ENCODE measurements at places on chromosomes 2 and 18.

DNA sequence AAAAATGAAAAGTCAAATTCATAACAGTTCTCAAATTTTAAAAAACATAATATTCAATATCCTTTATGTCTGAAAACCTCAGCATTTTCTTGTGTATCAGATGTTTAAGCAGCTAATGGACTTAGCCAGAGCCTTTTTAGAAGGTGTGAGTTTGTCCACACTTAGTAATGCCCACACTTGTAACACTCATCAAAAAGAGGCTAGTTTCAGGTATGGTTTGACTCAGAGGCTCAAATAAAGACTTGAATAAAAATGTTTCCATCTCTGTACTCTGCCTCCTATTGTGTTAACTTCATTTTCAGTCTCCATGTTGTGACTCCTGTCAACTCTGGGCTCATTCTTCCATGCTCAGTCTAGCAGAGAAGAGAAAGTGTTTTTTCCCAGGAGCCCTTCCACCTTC lies 311.6 kb downstream of the IRS1 start:
- peaks cover 19% of the 10 kb centered on the region for H3K4me1 ChIP-seq
- no peak overlapping the region for H3K27ac ChIP-seq
- DNase-seq = no peak
- no peaks in the 10 kb centered on the region for H3K27me3 ChIP-seq
- H3K36me3 ChIP-seq = no peaks in the 10 kb centered on the region

GRCh38 chr2:68135448-68136320 lies 22.0 kb upstream of the PNO1 start:
- H3K36me3 ChIP-seq = no peaks in the 10 kb centered on the region
- no peak overlapping the region for H3K4me3 ChIP-seq
- DNase-seq = no peak
- no peaks in the 10 kb centered on the region for H3K27me3 ChIP-seq

GRCh38 chr2:88764850-88765153 lies 73.3 kb downstream of the RPIA start:
- H3K27ac ChIP-seq = no peak overlapping the region
- no peak overlapping the region for H3K4me3 ChIP-seq
- H3K4me1 ChIP-seq = no peaks in the 10 kb centered on the region

DNA sequence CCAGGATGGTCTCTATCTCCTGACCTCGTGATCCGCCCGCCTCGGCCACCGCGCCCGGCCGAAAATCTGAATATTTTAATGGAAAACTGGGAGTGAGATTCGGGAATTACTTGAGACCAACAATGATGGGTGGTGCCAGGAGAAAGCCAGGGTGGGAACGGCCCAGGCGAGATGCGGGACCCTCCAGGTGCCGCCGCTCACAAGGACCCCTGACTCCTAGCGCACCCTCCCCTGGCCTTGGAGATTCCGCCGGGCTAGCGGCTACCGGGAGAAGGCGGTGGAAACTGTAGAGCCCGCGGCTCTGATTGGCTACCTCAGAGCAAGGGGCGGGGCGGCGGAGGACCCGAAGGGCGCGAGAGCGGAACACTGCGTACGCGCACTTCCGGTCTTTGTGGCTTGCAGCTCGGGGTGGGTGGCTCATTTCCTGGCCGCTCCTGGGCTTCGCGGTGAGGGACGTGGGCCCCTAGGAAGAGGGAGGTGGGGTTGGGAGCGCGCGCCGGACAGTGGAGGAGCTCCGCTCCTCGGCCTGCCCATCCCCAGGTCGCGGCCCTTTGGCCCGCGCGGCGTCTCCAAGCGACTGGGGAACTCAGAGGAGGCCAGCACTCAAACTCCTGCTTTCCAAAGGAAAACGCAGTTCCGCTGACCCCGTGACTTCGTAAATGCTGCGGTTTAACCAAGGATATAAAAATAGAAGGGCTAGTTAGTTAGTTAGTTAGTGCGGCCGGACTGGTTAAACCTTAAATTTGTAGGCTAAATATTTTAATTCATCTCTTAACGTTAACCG lies at the start of gene ZNF397:
ZNF397 (plus strand) TSS at position 371 of the 784 bp plus-strand sequence. CDS start 1,437 bp downstream, outside the sequence.
- H3K4me1 ChIP-seq = no peaks in the 10 kb centered on the region
- peaks cover 29% of the 10 kb centered on the region for H3K36me3 ChIP-seq
- DNase-seq = peak; percentile 87
- H3K27ac ChIP-seq = peak within 1 kb of the TSS; percentile 67

DNA sequence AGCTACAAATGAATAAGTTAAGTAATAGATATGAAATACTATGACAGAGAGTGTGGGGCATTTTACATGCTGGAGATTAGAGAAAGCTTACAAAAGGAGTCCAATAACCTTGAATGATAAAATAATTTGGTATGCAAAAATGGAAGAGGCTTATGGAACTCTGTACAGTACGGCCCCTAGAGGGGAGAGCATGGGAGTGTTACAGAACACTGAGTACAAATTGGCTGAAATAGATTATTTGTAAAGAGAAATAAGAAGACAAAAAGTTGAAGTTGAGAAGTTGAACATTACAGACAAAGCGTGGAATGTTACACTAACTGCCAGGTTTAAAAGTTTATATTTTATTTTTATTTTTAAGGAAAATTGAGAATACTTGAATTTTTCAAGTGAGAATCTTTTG lies 192.1 kb upstream of the DOK6 start:
- no peak for DNase-seq
- H3K36me3 ChIP-seq = no peaks in the 10 kb centered on the region
- H3K4me1 ChIP-seq = no peaks in the 10 kb centered on the region
- no peaks in the 10 kb centered on the region for H3K27me3 ChIP-seq
- H3K4me3 ChIP-seq = no peak overlapping the region

DNA sequence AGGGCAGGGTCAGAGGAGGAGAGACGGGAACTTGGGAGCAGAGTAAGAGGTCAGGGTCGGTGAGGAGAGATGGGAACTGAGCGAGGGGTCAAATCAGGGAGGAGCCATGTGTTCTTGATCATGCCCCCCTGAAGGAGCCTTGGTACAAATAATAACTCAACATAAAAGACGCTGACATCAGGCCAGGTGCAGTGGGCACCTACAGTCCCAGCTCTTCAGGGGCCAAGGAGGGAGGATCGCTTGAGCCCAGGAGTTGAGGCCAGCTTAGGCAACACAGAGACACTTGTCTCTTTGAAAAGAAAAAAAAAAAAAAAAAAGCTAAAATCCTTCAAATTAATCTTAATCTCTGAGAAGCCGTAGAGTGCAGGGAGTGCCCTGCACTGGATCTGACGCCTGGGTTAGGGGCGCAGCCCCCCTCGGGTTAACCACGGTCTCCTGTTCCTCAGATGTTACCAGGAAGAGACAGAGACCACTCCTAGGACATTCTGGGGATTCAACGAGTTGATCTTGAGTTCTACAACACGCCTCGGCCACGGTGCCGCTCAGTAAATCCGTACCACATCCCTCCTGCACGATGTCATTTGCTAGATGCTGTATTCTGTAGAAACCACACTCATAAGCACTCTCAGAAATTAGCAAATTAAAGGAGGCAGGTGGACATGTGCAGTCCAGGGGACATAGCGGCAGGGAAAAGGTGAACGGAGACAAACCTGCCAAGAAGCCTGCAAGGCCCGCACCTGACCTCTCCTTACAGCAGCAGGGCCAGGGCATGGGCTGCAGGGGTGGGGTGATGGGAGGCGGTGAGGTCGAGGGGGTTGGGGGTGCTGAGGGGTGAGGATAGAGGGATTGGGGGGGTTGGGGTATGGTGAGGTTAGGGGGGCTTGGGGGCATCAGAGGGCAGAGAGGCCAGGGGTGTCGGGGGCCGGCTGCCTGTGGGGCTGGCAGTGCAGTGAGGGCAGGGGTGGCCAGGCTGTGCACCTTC lies 29.2 kb downstream of the SLC66A2 start:
- no peaks in the 10 kb centered on the region for H3K27me3 ChIP-seq
- no peaks in the 10 kb centered on the region for H3K36me3 ChIP-seq
- no peaks in the 10 kb centered on the region for H3K4me1 ChIP-seq
- no peak for DNase-seq

DNA sequence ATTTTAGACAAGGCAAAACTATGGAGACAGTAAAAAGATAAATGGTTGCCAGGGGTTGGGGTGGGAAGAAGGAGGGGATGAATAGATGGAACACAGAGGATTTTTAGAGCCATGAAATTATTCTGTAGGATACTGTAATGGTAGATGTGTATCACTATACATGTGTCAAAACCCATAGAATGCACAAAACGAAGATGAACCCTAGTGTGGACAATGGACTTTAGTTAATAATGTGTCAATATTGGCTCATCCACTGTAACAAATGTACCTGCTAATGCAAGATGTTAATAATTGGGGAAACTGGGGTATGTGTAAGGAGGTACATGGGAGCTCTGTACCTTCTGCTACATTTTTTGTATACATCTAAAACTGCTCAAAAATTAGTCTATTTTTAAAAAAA lies 1.8 kb upstream of the CD302 start:
- H3K27ac ChIP-seq = no peak overlapping the region
- DNase-seq = no peak
- H3K36me3 ChIP-seq = no peaks in the 10 kb centered on the region
- no peak overlapping the region for H3K4me3 ChIP-seq
- no peaks in the 10 kb centered on the region for H3K4me1 ChIP-seq
- peaks cover 19% of the 10 kb centered on the region for H3K27me3 ChIP-seq

DNA sequence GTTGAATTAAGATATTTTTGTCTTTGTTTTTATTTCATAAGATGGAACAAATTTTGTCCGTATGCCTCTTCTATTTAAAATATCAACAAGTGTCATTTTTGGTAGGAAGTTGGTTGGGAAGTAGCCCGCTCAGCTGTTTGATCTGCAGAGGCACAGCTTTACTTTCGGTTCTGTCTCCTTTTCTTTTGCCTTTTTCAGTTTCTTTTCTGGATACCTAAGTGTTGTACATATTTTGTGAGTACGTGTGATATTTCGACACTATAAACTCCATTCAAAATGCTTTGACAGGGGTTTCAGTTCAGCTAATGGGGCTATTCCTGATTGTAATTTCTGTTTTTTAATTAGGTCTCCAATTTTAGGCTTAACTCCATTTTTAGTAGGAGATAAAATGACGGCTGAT lies 1785.0 kb upstream of the LRRTM1 start:
- no peak for DNase-seq
- no peaks in the 10 kb centered on the region for H3K27me3 ChIP-seq
- no peak overlapping the region for H3K27ac ChIP-seq

GRCh38 chr18:58180738-58181353 lies 136.8 kb downstream of the NEDD4L start:
- H3K4me3 ChIP-seq = no peak overlapping the region
- no peaks in the 10 kb centered on the region for H3K36me3 ChIP-seq
- no peaks in the 10 kb centered on the region for H3K27me3 ChIP-seq
- peaks cover 60% of the 10 kb centered on the region for H3K4me1 ChIP-seq
- no peak overlapping the region for H3K27ac ChIP-seq
- DNase-seq = peak; percentile 52

- H3K4me1 ChIP-seq = no peaks in the 10 kb centered on the region
- H3K4me3 ChIP-seq = no peak overlapping the region
- DNase-seq = no peak
- no peaks in the 10 kb centered on the region for H3K27me3 ChIP-seq
- no peak overlapping the region for H3K27ac ChIP-seq
Measured at GRCh38 chr2:142723236-142723635, 154.2 kb upstream of the KYNU start.

GRCh38 chr2:126796931-126797621 lies 101.6 kb upstream of the TEX51 start:
- no peaks in the 10 kb centered on the region for H3K36me3 ChIP-seq
- H3K4me1 ChIP-seq = no peaks in the 10 kb centered on the region

- no peak for DNase-seq
- H3K27ac ChIP-seq = no peak overlapping the region
- H3K27me3 ChIP-seq = peaks cover 65% of the 10 kb centered on the region
- H3K36me3 ChIP-seq = no peaks in the 10 kb centered on the region
Measured at GRCh38 chr2:15890936-15891905, 49.1 kb upstream of the MYCN start.

DNA sequence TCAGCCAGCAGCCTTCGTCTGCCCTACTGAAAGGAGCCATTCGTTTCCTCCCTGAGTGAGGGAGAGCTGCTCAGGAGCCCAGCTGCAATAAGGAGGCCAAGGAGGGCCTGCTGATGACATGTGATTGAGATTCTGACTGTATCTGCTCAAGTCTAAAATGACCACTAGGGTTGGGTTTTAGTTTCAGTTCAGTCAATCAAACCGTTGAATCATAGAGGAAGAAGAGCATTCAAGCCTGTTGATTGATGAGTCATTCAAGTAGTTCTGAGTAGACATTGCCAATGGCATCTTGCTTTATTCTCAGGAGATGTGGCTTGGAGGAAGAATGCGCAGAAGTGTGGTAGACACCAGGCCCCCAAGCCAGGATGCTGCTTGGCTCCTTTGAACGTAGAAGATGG lies 19.9 kb upstream of the BCL2L11 start:
- H3K4me1 ChIP-seq = peaks cover 7% of the 10 kb centered on the region
- peak; percentile 82 for DNase-seq
- no peaks in the 10 kb centered on the region for H3K36me3 ChIP-seq

DNA sequence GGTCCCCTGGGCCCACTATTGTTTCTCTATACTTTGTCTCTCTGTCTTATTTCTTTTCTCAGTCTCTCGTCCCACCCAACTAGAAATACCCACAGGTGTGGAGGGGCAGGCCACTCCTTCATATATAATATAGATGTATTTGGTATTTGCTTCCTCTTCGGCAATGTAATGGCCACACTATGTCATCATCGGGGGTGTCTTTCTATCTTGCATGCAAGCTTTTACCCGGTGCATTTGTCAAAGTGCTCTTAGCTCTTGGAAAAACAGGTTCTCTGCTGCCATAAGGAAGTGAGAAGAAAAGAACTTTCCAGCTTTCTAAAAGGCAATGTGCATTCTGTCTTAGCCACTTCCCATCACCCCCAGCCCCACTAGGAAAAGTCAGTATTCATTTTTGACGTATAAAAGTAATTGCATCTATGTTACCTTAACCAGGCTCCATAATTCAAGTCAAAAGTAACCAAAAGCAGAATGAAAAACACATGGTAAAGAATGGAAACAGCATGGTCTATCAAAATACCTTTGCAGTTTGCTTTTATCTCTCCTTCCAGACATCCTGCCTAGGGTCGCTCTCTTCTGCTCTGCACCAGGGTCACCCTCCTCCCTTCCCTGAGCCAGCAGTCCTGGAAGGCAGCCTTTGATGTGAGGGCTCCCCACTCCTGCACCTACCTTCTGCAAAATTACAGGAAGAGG lies 27.2 kb upstream of the FHL2 start:
- H3K36me3 ChIP-seq = no peaks in the 10 kb centered on the region
- H3K4me3 ChIP-seq = no peak overlapping the region
- H3K27ac ChIP-seq = no peak overlapping the region
- H3K27me3 ChIP-seq = no peaks in the 10 kb centered on the region

GRCh38 chr2:18268400-18268799 lies 292.1 kb downstream of the RDH14 start:
- H3K27ac ChIP-seq = peak overlapping the region; percentile 53
- no peaks in the 10 kb centered on the region for H3K27me3 ChIP-seq
- DNase-seq = peak; percentile 76
- H3K4me1 ChIP-seq = peaks cover 9% of the 10 kb centered on the region
- H3K36me3 ChIP-seq = no peaks in the 10 kb centered on the region

- no peak overlapping the region for H3K27ac ChIP-seq
- no peak overlapping the region for H3K4me3 ChIP-seq
- no peaks in the 10 kb centered on the region for H3K27me3 ChIP-seq
- no peak for DNase-seq
- H3K36me3 ChIP-seq = no peaks in the 10 kb centered on the region
- H3K4me1 ChIP-seq = no peaks in the 10 kb centered on the region
Measured at GRCh38 chr2:213086050-213086449, 65.4 kb downstream of the IKZF2 start.

DNA sequence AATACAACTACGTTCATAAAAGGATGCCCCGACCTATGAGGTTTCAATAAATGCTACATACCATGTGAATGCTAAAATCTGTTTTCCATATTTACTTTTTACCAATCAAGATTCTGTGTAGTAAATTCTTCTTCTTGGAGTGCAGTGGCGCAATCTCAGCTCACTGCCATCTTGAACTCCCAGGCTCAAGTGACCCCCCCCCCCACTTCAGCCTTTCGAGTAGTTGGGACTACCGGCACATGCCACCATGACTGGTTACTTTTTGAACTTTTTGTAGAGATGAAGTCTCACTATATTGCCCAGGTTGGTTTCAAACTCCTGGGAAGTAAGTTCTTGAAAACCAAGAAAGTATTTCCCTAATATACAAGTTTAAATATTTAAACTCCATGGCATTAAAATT lies 14.4 kb upstream of the USP34 start:
- DNase-seq = no peak
- H3K4me3 ChIP-seq = no peak overlapping the region
